Omental fat pad (tissue), 4 donors: ENCODE measurements at places on chromosomes 4 and X.

- no peak for DNase-seq
Observed at GRCh38 chrX:80747832-80748231, 61.8 kb downstream of the BRWD3 start.

GRCh38 chrX:11423362-11423818, 130.2 kb downstream of the AMELX start:
- DNase-seq = no peak

GRCh38 chr4:1989533-1990347, 19.0 kb downstream of the NELFA start:
- DNase-seq = no peak

GRCh38 chr4:73309211-73309610, 50.6 kb upstream of the ANKRD17 start:
- DNase-seq = no peak

DNA sequence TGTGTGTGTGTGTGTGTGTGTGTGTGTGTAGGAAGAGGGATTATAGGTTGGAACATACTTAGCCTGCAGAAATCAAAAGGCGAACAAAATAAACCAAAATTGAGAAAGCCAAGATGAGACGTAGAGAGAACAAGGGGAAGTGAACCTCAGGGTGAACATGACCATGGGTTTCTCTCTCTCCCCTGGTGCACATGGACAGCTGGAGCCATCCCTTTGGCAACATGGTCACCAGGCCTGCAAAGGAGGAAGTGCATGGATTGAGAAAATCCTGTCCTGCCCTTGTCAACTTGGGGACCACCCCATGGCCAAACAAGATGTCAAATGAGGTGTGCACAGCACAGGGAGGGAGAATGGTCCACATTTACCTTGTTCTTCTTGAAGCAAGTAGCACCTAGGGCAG, 23.1 kb downstream of the LGI2 start:
- DNase-seq = no peak

DNA sequence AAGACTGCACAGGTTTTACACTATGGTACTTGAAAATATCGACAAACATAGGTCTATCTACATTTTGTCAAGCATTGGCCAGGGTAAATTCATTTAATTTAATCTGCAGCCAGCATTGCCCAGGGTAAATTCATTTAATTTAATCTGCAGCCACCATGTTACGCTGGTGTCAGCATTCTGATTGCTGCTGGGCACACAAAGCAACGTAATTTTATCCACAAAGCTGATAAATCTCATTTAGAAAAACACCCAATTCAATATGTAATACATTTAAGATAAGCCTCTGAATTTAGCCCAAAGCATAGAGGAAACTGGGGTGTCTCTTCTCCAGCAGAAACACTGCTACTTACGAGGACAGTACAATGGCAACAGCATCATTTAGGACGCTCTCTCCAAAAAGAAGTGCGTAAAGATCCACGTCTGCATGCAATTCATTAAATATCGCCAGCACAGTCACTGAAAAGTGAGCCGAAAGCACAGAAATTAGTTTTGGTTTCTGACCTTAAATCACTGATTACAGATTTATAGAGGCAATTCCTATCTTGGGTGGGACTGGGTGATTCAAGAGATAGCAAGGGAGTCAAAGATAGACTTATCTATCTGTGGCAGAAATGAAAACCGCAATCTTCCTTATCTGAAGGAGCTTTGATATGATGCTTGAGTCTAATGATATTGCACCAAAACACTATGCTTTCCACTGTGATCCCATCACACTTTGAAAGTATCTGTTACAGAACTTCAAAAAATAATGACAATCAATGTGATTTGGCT, 88.8 kb downstream of the CHST7 start:
- no peak for DNase-seq

DNA sequence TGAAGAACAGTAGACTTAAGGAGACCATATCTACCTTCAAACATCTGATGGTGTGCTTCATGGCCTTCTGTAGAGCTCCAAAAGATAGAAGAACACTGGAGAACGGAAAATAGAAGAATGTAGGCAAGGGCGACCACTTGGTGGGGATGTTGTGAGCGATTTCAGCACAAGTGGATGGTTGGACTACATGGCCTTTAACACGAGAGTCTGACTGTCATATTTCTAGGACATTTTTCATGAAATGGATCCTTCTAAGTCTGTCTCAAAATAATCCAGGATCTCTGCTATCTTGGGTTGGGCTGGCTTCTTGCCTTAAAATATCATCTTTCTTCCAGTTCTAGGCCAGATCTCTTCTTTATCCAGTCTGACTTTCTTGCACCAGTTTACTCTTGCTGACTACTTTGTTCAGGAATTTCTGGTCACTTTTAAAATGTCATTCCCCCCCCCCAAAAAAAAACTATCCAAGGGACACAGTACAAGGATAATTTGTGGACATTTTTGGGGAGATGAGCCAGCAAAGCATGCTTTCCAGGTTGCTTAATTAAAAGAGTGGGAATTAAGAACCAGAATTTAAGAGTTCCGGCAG, 1.2 kb upstream of the MID1IP1 start:
- no peak for DNase-seq

DNA sequence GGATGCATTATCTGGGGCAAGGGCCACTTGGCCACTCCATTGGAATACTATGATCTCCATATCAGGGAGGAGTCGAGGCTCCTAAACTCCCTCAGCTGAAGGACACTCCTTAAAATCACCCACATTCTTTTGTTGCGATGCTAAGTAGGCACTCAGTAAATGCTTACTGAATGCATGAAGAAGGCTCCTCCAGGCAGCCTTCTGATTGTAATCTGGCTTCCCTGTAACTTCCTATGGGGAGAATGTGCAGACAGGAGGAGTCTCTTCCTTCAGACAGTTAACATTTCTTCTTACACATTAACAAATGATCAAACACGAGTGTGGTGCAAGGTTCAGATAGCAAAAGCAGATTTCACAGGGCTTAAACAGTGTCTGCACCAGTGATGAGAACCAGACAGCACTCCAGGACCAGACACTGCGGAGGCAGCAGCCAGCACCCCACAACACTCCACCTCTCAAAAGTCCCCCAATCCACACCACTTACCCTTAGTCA, 21.4 kb upstream of the USO1 start:
- no peak for DNase-seq

- no peak for DNase-seq
Observed at GRCh38 chrX:134692990-134693389, 34.7 kb upstream of the PLAC1 start.

DNA sequence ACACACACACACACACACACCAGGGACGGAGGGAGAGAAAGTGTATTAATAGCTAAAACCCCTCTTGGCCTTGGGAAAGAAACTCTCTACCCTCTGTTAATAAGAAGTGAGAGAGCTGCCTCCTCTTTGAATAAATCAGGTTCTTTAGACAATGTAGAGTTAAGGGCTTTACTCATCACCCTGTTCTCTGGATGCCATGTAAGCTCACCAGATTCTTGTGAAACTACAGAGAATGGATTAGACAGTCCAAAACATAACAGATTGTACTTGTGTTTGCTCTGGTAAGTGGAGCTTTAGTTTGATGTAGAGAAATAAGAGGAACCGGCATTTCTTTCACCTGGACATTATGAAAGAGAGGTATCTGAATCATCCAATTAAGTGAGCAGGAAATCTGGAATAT, 263.2 kb downstream of the DMD start:
- no peak for DNase-seq

GRCh38 chr4:8072235-8072968, 86.2 kb downstream of the ABLIM2 start:
- DNase-seq = no peak

- DNase-seq = no peak
Observed at GRCh38 chr4:159768016-159768415, 665.1 kb downstream of the RAPGEF2 start.

- DNase-seq = no peak
Observed at GRCh38 chr4:169582203-169582602, 30.2 kb downstream of the NEK1 start.

- DNase-seq = no peak
Observed at GRCh38 chrX:71111141-71111843, at the start of gene IL2RG. Gene IL2RG (minus strand): TSS chrX:71111577. CDS start chrX:71111539, 38 bp downstream.

DNA sequence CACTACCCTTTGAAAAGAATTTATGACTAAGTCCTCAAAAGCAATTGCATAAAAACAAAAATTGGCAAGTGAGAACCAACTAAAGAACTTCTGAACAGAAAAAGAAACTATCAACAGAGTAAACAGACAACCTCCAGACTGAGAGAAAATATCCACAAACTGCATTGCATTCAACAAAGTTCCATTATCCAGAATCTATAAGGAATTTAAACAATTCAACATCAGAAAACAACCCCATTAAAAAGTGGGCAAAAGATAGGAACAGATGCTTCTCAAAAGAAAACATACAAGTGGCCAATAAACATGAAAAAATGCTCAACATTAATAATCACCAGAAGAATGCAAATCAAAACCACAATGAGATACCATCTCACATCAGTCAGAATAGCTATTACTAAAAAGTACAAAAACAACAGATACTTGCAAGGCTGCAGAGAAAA, 130.2 kb downstream of the GASK1B start:
- no peak for DNase-seq

- no peak for DNase-seq
Observed at GRCh38 chr4:153576443-153576774, 107.7 kb upstream of the TLR2 start.

DNA sequence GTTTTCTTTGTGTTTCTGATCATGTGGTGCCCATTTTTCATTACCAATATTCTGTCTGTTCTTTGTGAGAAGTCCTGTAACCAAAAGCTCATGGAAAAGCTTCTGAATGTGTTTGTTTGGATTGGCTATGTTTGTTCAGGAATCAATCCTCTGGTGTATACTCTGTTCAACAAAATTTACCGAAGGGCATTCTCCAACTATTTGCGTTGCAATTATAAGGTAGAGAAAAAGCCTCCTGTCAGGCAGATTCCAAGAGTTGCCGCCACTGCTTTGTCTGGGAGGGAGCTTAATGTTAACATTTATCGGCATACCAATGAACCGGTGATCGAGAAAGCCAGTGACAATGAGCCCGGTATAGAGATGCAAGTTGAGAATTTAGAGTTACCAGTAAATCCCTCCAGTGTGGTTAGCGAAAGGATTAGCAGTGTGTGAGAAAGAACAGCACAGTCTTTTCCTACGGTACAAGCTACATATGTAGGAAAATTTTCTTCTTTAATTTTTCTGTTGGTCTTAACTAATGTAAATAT, 110.4 kb downstream of the IL13RA2 start:
- no peak for DNase-seq

DNA sequence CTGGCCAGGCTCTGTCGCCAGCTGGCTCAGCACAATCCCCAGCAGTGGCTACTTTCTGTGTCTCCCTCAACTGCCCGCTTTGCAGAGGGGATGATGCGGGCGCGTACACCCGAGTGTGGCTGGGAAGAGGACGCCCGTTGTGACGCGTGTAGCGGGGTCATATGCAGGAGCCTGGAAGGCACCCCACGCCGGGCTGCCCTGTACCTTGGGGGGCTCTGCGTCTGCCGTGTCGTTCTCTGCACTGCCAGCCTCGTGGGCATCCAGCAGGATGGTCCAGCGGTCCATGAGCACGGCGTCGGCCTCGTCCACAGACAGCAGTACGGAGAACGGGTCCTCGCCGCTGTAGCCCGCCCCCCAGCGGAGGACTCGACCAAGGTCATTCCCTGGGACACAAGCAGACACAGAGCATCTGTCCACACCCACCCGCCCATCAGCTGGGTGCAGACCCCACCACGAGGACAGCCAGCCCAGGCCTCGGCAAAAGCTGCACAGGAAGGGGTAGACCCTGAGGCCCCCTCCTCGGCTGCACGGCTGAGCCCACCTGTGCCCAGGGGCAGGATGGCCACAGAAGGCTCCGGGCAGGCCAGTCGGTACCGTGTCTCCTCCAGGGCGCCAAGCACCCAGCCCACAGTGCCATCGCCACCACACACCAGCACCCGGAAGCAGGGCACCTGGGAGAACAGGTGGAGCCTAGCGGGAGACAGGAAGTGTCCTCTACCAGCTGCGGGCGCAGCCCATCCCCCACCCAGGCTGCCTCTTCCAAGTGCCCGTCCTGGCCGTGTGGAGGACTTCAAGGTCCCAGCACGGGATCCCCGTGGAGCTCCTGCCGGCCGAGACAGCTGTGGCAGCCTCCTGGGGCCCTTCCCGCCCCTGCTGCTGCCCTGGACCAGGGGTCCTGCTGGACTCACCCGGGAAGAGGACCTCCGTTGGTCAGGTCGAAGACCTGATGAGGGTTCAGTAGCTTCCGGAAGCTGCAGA, 10.8 kb downstream of the DGKQ start:
- no peak for DNase-seq

- no peak for DNase-seq
Observed at GRCh38 chr4:136725286-136726081, 806.8 kb downstream of the PCDH18 start.

DNA sequence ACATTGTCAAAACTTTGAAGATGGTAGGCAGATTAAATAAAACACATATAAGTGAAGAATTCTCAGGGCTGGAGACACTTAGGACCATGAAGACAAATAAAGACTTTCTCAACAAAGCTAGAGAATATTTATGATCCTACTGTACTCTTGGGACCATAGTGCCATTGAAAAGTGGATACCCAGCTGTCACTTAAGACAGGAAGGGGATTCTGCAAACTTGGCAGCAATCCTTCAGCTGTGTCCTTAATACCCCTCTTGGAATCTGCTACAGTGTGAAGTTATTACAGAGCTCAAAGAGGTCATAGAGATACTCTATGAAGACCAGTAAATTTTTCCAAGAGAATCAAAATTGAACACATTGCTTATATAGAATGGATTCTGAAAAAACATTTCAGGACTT, 24.3 kb downstream of the PDE5A start:
- DNase-seq = no peak

GRCh38 chr4:86847571-86847970, 1.6 kb downstream of the SLC10A6 start:
- no peak for DNase-seq

DNA sequence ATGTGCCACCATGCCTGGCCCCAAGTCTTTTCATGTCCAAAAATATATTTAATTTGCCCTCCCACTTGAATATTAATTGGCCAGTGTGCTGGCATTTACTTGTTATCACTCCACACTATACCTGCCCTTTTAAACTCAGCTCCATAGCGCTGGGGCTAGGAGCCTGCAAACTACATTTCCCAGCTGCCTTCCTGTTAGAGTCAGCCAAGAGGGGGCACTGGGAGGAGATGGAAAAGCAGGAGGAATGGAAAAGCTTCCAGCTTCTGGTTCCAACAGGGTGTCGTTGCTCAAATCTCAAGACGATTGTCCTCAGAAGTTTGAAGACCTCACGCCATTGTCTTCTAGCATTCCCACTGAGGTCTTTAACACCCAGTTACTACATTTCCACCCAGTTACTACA, 315.5 kb downstream of the BCOR start:
- no peak for DNase-seq

DNA sequence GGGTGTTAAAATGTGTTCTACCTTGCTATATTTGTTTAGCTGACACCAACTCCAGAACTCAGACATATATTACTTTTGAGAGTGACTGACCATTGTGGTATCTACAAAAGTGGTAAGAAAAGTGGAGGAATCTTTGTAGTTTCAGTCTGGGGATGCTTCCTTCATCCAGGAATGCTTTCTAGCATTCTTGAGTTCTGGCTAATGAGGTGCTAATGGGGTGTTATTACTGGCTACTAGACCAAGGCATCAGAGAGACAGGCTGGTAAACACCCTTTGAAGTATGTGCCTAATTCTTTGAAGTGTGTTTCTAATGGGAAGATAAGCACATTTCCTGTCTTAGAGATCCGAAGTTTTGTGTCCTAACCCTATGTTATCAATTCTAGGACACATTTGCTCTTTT, 310.4 kb downstream of the SPRY1 start:
- no peak for DNase-seq

- no peak for DNase-seq
Observed at GRCh38 chr4:153014460-153014859, 78.3 kb downstream of the FHDC1 start.

GRCh38 chr4:103076747-103077347, at the start of gene SLC9B2:
Gene SLC9B2 (minus strand): TSS chr4:103076761. CDS start chr4:103067550, 9,211 bp downstream.
- no peak for DNase-seq

- no peak for DNase-seq
Observed at GRCh38 chr4:183757060-183757459, 98.0 kb downstream of the TRAPPC11 start.
